Activated T-helper 2 cell treated with anti-CD3 and anti-CD28 coated beads, Interferon-gamma antibody, Interleukin-2, Interleukin-4, amounts not matched to agents 10 μg/mL and 5 μg/mL and 100 μg/mL, durations not matched to agents 14 hours and 24 hours and 36 hours (primary cell): ENCODE measurements at places on chromosomes 7 and 10.

GRCh38 chr10:68406111-68406814 is 814 bp downstream of the RUFY2 start:
- peaks cover 5% of the 10 kb centered on the region for H3K36me3 ChIP-seq
- peak overlapping the region; percentile 87 for H3K4me3 ChIP-seq
- H3K27me3 ChIP-seq: no peaks in the 10 kb centered on the region
- peak; percentile 28 for DNase-seq
- peak overlapping the region; percentile 80 for H3K27ac ChIP-seq

DNA sequence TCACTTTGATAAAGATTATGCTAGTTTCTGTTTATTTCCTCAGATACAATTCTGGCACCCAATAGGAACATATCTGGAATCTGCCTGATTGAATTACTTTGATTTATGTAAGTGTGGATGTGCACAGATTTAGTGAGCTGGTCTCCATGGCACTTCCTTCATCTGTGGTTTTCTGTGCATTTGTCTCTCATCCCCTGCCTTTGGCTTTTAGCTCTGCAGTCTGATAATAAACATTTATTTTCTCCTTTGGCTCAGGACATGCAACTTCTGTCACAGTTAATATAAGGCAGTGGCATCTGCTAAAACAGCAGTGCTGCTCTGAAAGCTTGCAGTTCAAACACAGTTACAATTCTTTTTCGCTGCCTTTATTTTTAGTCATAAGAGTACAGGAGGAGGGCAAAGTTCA is 273.7 kb upstream of the CHRM2 start:
- DNase-seq: no peak
- no peaks in the 10 kb centered on the region for H3K27me3 ChIP-seq
- H3K4me3 ChIP-seq: no peak overlapping the region

DNA sequence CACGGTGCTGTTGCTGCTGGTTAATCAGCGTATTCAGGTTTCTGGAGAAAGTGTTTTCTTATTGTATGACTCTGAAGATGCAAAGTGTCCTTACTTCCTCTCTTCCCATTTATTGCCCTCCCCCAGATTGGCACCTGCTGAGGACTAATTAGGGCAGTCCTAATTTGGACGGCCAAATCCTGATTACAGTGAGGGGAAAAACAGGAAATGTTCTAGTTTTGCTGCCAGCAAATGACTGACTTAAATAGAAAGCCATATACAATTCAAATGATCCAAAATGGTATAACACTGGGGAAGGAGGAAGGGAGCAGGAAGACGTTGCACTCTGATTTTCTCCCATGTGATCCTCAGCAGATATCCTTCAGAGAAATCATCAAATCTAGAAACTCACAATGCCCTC is 222.4 kb upstream of the LRGUK start:
- H3K4me1 ChIP-seq: no peaks in the 10 kb centered on the region
- no peaks in the 10 kb centered on the region for H3K27me3 ChIP-seq
- H3K27ac ChIP-seq: no peak overlapping the region
- no peak for DNase-seq
- no peak overlapping the region for H3K4me3 ChIP-seq

DNA sequence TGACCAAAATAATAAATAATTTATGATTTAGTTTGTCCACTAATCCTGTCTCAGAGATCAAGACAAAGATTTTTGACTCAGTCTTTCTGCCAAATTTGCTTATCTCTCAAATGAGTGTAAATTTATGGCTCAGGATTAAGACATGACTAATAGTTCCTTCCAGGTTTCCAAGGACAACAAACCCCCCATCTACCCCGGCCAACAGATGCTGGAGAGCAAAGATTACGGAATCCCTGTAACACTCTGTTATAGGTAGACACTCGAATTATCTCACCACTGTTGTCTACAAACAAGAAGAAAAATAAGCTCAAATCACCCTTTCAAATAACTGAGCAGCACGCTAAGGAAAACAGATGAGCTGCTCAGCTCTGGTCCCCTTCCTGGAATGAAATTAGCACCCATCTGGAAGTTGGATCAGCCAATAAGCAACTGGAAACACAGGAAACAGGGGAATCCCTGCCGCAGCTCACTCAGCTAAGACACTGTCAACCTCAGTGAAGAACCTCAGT is 56.8 kb upstream of the SVIL start:
- H3K27me3 ChIP-seq: peaks cover 5% of the 10 kb centered on the region
- peaks cover 13% of the 10 kb centered on the region for H3K4me1 ChIP-seq
- no peak overlapping the region for H3K27ac ChIP-seq
- DNase-seq: no peak
- no peaks in the 10 kb centered on the region for H3K36me3 ChIP-seq
- H3K4me3 ChIP-seq: no peak overlapping the region

DNA sequence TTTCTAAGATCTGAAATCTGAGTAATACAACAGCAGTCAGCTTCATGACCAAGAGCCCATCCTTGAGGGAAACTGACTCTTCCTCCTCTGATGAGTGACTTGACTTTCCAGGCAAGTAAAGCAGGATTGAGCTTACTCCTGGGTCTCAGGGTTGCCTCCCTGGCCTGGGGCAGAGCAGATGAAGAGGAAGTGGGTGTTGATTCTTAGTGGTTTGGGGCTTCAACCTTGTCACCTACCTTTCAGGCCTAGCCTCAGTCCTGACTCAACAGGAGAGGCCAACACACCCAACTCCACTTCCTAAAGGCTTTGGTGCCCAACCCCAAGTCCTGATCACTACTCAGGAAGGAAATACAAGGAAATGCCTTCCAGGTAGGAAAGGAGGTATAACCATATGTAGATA is 54.1 kb downstream of the KCNMA1 start:
- H3K4me3 ChIP-seq: no peak overlapping the region
- no peaks in the 10 kb centered on the region for H3K36me3 ChIP-seq
- H3K4me1 ChIP-seq: peaks cover 8% of the 10 kb centered on the region
- H3K27ac ChIP-seq: no peak overlapping the region
- no peak for DNase-seq
- H3K27me3 ChIP-seq: no peaks in the 10 kb centered on the region

DNA sequence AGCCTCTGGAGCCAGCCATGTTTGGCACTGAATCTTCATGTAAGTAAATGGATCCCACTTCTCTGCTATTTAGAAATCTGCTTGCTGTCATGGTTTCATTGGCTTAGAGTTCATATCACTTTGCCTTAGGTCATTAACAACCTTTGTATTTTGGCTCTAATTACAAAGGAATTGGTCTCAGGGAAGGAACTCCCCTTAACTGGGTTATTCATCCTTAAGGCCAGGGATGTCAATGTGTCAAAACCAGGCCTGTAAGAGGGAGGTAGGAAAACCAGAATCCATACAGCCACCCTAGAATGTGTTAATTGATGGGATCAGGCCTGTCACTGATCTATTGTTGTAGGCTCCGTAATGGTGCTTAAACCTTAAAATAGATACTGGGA is 67.3 kb downstream of the ST7 start:
- H3K4me3 ChIP-seq: no peak overlapping the region
- H3K36me3 ChIP-seq: no peaks in the 10 kb centered on the region
- H3K27me3 ChIP-seq: peaks cover 9% of the 10 kb centered on the region
- DNase-seq: no peak
- peaks cover 23% of the 10 kb centered on the region for H3K4me1 ChIP-seq

DNA sequence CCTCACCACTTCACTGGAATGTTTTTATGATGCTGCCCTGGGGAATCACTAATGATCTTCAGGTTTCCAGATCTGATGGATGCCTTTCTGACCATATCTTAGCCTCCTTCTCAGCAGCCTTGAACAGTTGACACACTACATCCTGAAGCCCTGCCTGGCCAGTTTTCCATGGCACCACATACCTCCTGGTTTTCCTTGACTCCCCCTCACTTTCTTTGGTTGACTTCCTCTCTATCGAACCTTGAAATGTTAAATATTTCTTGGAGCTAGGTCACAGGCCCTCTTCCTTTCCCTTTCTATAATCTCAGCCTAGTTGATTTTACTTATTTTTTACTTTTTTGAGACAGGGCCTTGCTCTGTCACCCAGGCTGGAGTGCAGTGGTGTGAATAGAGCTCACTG is 108.8 kb upstream of the CDK1 start:
- H3K4me1 ChIP-seq: no peaks in the 10 kb centered on the region
- H3K4me3 ChIP-seq: no peak overlapping the region
- no peaks in the 10 kb centered on the region for H3K27me3 ChIP-seq
- DNase-seq: no peak
- H3K36me3 ChIP-seq: no peaks in the 10 kb centered on the region

GRCh38 chr10:10110844-10111490 is 906.7 kb upstream of the CELF2 start:
- no peaks in the 10 kb centered on the region for H3K27me3 ChIP-seq
- H3K36me3 ChIP-seq: no peaks in the 10 kb centered on the region
- no peaks in the 10 kb centered on the region for H3K4me1 ChIP-seq
- no peak overlapping the region for H3K27ac ChIP-seq
- no peak overlapping the region for H3K4me3 ChIP-seq

GRCh38 chr7:26192485-26193087 is 8.0 kb downstream of the HNRNPA2B1 start:
- no peak for DNase-seq
- H3K36me3 ChIP-seq: peaks cover 98% of the 10 kb centered on the region
- no peaks in the 10 kb centered on the region for H3K27me3 ChIP-seq
- H3K4me3 ChIP-seq: peak overlapping the region; percentile 71
- peak overlapping the region; percentile 71 for H3K27ac ChIP-seq

GRCh38 chr10:52198540-52198939 is 115.5 kb upstream of the DKK1 start:
- H3K27ac ChIP-seq: no peak overlapping the region
- no peaks in the 10 kb centered on the region for H3K27me3 ChIP-seq
- no peaks in the 10 kb centered on the region for H3K36me3 ChIP-seq
- no peaks in the 10 kb centered on the region for H3K4me1 ChIP-seq
- no peak overlapping the region for H3K4me3 ChIP-seq

DNA sequence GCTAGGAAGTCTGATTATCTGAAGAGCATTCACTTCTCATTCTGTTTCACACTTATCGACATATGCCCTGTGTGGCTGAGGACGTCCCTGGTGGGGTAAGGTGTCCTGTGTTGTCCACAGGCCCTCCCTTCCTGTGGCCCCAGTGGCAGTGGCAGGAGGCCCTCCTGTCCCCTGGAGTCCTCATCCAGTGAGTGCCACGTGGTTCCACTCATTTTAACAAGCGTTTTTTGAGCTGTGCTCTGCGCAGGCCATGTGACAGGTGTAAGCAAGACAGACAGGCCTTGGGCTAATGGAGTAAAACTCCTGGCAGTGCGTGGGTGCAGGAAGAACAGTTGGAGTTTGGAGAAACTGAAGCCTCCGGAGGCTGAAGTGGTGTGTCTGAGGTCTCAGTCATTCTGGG is 39.3 kb upstream of the PPIF start:
- H3K4me1 ChIP-seq: no peaks in the 10 kb centered on the region
- DNase-seq: no peak
- H3K36me3 ChIP-seq: peaks cover 62% of the 10 kb centered on the region
- H3K27ac ChIP-seq: no peak overlapping the region

DNA sequence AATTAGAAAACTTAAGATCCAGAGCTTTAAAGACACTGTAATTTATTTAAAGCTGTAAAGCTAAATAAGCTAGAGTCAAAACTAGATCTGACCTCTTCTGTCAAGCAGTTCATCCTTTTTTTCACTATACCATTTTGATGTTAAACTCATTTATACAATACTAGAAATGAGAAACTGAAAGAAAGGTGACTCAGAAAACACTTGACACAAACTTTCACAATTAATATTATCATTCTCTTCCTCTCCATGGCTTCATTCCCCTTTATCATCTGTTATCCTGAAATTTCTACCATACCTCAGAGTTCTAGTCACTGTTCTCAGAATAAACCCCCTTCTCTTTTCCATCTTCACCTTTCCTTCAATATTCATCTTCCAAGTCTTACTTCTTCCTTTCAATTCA is 1.3 kb downstream of the FIGNL1 start:
- peak overlapping the region; percentile 86 for H3K4me3 ChIP-seq
- no peaks in the 10 kb centered on the region for H3K27me3 ChIP-seq
- peaks cover 50% of the 10 kb centered on the region for H3K4me1 ChIP-seq
- H3K27ac ChIP-seq: peak overlapping the region; percentile 71
- DNase-seq: no peak

- no peaks in the 10 kb centered on the region for H3K27me3 ChIP-seq
- peaks cover 61% of the 10 kb centered on the region for H3K36me3 ChIP-seq
- peaks cover 4% of the 10 kb centered on the region for H3K4me1 ChIP-seq
- H3K27ac ChIP-seq: no peak overlapping the region
- no peak overlapping the region for H3K4me3 ChIP-seq
Observed at GRCh38 chr7:157228864-157229422, 90.2 kb downstream of the UBE3C start.

GRCh38 chr10:6583447-6583846 is 3.4 kb upstream of the PRKCQ start:
- peak; percentile 70 for DNase-seq
- peak overlapping the region; percentile 89 for H3K27ac ChIP-seq
- H3K4me3 ChIP-seq: peak overlapping the region; percentile 95
- H3K36me3 ChIP-seq: peaks cover 76% of the 10 kb centered on the region
- peaks cover 66% of the 10 kb centered on the region for H3K4me1 ChIP-seq
- H3K27me3 ChIP-seq: no peaks in the 10 kb centered on the region

DNA sequence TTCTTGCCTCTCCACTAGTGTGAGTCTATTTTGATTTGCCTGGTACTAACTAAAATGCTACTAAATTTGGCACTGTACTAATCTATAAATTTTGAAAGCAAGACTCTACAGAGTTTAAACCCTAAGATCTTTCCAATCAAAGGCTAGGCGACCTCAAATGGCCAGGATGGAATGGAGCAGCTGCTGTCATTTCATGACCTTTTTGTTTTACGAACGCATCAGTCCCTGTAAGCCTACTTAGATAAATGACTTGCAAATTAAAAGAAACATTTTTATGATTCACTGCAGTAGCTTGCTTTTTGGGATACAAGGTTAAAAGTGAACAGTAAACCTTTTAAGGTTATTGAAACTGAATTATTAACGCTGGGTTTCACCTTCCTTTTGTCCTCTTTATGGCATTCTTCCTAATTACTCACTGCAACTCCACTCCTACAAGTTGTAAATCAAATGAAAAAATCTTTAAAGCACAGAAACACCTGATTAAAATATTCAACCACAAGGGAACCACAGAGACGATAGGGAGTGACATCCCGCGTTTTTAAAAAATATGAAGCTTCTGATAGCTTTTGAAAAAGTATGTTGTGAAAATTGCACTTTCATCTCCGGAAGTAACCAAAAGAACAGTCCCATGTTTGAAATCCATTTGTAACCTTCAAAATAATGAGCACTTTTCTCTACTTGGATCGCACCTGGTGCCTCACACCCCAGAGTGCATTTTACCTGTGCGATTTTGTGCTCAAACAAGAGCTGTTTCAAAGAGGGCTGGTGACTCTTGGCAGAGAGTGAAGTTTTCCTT is 595.1 kb downstream of the PARD3 start:
- H3K36me3 ChIP-seq: no peaks in the 10 kb centered on the region
- H3K27me3 ChIP-seq: peaks cover 2% of the 10 kb centered on the region
- no peak for DNase-seq
- no peaks in the 10 kb centered on the region for H3K4me1 ChIP-seq
- H3K4me3 ChIP-seq: no peak overlapping the region

DNA sequence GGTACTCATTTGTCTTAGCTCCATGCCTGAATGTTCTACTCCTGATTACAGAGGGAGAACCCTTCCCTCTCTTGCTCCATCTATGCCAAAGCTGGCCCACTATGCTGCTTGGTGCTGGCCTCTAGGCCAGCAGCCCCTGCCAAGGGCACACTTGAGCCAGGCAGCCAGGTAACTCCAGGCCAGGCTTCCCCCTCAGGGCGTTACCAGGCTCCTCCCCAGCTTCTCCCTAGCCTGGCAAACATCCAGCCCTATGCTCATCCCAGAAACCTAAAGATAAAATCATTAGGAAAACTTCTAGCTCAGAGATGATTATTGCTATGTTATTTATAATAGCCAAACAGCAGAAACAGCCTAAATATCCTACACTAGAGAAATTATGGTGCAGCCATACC is 103.7 kb downstream of the KCNMA1 start:
- no peak overlapping the region for H3K4me3 ChIP-seq
- H3K27me3 ChIP-seq: no peaks in the 10 kb centered on the region
- H3K27ac ChIP-seq: no peak overlapping the region

- no peak for DNase-seq
- no peaks in the 10 kb centered on the region for H3K27me3 ChIP-seq
- peaks cover 54% of the 10 kb centered on the region for H3K36me3 ChIP-seq
- no peak overlapping the region for H3K4me3 ChIP-seq
- H3K27ac ChIP-seq: no peak overlapping the region
Observed at GRCh38 chr7:17331891-17332501, 33.5 kb downstream of the AHR start.
